Cortex of kidney (tissue), 1 donor: ENCODE measurements at places on chromosomes 2 and 18.

- no peak for DNase-seq
These were observed 251.7 kb downstream of the NCKAP5 start for GRCh38 chr2:133316557-133316956.

DNA sequence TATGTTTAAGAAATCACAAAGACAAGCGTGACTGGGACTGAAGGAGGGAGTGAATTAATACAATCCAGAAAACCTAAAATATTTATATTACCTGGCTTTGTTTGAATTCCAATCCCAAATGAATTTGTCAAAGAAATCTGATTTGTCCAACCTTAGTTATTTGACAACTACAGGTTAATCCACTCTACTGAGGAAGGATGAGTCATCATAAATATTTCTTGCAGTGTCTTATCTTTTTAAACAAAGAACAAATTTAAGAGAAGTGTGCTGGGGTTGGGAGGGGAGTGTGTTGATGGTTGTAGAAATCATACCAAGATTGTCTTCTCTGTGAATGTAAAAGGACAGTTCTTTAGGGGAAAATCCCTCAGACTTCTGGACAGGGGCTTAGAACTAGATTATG is 1106.3 kb upstream of the SLC39A10 start:
- DNase-seq: no peak

DNA sequence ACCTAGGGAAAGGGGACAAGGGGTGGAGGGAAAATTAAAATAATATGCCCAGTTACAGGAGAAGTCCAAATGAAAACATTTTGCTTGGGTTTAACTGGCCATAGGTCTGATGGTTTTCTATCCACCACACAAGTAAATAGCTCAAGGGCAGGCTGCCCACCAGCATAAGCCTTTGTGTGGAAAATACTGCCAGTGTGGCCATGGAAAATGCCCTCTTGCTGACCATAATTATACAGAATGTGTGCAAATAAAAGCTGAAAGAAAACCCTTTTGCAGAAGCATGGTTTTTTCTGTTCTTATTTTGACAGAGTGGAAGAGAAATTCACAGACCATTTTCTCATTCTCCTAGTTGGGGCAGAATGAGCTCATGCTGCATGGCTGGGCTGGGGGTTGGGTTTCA is 111.3 kb upstream of the SIX2 start:
- DNase-seq: no peak

GRCh38 chr2:24501813-24502212 is 10.8 kb downstream of the NCOA1 start:
- no peak for DNase-seq

GRCh38 chr2:164655750-164656149 is 34.5 kb upstream of the GRB14 start:
- DNase-seq: no peak

DNA sequence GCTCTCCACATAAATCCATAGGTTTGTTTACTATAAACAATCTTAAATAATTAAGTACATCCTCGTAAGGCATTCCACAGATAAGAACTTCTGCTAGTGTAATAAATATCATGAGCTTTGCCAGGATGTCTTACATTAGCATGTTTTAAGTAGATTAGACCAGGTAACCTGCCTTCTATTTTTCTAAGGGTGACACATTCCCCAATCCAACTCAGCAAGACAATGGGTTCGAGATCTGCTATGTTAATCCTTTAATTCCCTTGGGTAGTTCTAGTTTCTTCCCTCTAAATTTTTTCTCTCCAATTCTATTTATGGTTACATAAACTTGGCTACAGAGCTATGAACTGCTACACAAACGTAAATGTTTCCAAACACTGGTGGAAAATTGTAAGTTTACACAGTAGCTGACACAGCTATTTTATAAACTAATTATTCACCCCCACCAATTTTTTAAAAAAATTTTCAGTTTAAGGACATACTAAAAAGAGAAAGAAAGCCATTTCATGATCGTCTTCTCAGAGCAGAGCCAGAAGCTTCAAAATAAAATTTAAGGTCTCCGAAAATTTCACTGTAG is 386.5 kb upstream of the SLC39A10 start:
- DNase-seq: no peak

DNA sequence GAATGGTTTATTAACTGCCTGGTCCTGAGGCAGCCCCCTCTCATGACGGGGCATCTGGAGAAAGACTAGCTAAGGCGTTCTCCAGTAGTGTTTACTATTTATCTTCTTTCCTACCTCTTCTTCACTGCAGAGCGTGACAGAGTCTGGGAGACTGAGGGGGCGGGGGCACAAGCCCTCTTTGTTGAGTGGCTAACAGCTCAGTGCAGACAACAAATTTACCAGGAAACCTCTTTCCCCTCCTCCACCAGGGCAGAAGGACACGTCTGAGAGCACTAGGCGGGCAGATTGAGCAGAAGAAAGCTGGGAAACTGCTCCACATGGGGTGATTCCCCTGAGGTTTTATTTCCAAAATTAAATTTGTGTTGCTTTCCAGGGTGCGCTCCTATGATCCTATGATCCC is 322.1 kb downstream of the CNTNAP5 start:
- DNase-seq: no peak
